ENCODE measurements at places on chromosomes 4 and X.

DNA sequence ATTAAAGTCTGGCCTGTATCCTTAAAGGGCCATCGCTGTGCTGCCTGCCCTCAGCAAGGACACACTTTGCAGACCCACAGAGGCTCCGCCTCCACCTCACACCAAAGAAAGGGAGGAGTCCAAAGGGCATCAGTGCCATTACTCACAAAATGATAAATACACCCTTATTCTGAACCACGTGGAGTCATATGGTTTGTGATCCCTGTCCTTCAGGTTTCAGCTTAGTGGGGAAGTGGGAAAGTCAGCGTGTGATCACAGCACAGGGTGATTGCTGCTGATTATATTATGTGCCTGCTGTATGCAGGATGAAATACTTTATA lies 35.9 kb upstream of the MSANTD1 start:
- DNase-seq: no peak

DNA sequence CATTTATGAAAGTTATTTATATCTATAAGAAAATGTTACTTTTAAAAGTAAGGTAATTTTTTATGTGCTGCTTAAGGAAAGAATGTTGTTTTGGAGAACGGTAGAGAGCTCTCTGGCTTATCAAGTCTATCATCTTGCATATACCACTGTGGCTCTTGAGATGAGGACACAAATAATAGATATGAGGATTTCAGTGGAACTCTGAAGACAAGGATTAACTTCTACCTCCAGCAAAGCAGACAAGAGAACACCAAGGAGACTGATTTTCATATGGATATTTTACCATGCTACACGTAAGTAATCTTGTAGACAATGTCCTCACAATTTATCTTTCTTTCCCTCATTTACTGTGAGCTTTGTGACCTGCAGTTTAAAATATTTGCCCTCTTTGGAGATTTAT lies 557.5 kb upstream of the NDST4 start:
- DNase-seq: no peak

GRCh38 chrX:72621163-72621562 lies 48.5 kb upstream of the HDAC8 start:
- no peak for DNase-seq

DNA sequence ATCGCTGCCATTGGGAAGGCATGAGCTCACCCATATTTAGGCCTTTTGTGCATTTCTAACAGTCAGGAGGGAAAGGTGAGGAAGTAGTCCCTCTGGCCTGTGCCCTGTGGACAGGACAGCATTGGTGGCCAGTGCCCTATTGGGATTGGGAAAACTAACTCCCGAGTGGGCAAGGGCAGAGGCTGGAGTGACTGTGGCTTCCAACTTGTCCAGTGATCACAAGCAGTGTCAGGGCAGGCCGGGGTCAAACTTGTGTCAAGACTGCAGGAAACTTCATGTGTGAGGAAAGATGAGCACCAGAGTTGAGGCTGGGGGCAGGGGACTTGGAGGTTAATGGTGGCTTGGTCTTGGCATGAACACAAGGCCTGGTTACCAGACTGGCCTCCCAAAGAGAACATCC lies 286.2 kb upstream of the FAM47C start:
- no peak for DNase-seq

GRCh38 chrX:77160301-77160700 lies 286.9 kb upstream of the FGF16 start:
- no peak for DNase-seq

GRCh38 chr4:158571736-158572135 lies 50.1 kb downstream of the RXFP1 start:
- DNase-seq: no peak

GRCh38 chr4:20735931-20736330 lies 35.7 kb downstream of the PACRGL start:
- DNase-seq: no peak

DNA sequence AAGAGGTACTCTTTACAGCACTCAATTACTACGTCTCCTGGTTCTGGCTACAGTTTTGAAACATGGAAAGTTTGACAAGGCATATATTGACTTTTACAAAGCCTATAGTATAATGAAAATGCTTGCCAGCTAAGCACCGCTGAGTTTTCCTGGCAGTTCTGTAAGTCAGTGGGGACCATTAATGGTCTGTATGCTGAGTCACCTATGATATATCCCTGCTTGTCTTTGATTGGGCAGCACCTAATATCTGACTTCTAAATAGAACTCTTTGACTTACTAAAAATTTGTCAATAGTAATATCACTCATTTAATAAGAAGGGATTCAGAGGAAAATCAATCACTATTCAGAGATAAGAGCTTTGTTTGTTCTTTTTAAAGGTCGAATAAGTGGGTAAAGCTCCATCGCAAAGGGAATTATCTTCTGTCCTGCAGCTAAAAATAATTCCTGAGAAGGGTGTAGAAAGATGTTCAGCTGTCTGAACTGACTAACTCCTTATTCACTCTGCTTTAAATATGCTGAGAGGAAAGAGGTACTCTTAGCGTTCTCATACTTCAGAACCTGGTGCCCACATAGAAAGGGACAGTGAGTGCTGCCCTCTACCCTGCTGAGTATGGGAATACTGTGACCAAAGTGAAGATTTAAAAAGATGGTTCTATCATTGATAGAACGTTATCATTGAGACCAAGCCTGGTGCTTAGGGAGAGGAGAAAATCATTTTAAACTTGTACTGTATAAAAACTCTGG lies 959 bp downstream of the SMPX start:
- DNase-seq: no peak

DNA sequence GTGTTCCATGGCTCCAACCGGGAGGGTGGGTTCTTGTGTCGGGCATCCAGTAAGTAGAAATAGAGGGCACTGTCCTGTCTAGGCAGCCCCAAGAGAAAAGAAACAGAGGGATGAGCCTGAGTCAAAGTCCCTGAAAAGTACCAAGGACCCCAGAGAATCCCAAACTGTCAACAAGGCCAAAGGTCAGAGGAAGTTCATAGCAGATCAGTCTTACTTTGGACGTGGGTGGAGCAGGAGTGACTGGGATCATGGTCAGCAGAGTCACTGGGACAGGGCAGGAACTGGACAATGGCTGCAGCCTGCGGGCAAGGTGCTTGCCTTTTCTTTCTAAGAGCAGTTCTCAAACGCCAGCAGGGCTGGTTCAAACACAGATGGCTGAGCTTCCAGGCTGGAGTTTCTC lies 17.3 kb downstream of the F11 start:
- DNase-seq: no peak

GRCh38 chr4:165502916-165503907 lies 124.4 kb downstream of the CPE start:
- DNase-seq: no peak

GRCh38 chrX:74277320-74277719 lies 26.7 kb upstream of the ZCCHC13 start:
- DNase-seq: no peak

GRCh38 chr4:13159041-13159620 lies 325.0 kb downstream of the RAB28 start:
- DNase-seq: no peak

Data from upper lobe of left lung (tissue), 6 donors.